ENCODE measurements at places on chromosomes 4 and X.

DNA sequence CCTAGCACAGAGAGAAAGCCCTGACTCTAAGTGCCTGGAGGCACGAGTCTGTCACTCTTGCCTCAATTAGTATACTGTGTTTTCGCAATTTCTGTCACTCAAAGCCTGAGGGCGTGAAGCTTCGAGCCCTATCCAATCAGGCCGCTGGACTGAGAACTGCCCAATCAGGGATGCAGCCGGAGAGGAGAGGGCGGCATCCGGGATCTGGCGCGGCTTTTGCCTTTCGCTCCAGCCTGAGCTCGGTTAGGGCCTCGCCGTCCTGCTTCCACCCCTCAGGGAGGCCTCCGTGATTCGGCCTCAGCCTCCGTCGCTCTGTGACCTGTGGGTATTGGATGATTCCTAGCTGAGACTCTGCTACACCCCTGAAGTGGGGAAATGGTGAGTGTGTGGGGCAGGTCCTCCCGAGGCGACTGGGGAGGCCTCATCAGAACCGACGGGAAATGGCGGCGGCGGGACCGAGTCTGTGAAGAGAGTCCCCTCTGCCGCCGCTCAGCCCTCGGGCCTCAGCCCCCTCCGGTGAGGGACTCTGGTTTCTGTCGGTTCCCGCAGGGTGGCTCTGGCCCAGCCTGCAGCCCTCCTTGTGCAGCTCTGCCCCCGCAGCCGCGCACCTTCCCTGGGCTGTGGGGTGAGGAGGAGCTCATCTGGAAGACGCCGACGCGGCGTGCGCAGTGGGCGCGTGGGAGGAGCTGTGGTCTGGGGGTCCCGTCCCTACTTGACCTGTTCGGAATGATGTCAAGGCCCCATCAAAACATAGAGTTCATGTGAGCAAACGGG is 48.5 kb downstream of the ZNF141 start:
- DNase-seq, result no peak

DNA sequence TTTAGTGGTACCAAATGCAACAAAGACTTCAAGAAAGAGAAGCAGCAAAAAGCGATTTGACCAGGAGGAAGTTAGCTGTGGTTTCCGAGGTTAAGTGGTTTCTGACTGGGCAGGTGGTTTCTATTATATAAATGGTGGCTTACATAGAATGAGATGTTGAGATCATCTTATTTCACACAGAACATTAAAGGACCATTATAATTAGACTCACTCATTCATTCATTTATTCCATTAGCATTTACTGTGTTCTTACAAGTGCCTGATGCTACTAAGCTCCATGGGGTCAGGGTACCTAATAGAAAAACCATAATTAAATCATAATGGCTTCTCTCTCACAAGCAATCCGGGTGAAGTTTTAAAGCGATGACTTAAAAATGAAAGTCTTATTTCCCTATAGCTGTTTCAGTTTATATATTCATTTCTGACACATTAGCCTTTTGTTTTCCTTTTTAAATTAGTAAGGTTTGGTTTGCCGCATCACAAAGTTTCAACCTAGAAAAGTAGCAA is 10.6 kb downstream of the TSPAN6 start:
- DNase-seq, result no peak

DNA sequence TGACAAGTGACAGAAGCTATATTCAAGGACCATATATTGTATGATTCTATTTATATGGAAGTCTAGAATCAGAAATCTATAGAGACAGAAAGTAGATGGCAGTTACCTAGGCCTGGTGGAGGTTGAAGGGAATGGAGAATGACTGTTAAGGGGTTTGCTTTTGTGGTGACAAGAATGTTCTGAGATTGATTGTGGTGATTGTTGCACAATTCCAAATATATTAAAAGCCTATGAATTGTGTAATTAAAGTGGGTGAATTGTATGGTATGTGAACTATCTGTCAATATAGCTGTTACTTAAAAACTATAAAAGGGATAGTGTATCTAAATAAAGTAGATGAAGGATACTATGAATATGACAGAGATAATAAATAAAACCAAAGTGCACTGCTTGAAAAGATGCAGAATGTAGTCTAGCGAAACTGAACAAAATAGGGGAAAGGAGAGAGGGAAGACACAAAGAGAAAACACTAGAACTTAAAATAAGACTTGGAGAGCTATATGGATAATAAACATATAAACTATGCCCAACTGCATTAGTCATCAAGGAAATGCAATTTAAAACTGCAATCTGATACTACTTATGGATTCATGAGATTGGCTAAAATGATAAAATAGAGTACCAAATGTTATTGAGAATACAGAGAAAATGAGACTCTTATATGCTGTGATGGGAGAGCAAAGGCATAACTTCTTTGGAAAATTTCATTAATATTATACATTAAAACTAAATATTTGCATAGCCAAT is 82.1 kb upstream of the BANK1 start:
- DNase-seq, result no peak

GRCh38 chr4:62881210-62881609 is 1528.0 kb downstream of the TECRL start:
- DNase-seq, result no peak

DNA sequence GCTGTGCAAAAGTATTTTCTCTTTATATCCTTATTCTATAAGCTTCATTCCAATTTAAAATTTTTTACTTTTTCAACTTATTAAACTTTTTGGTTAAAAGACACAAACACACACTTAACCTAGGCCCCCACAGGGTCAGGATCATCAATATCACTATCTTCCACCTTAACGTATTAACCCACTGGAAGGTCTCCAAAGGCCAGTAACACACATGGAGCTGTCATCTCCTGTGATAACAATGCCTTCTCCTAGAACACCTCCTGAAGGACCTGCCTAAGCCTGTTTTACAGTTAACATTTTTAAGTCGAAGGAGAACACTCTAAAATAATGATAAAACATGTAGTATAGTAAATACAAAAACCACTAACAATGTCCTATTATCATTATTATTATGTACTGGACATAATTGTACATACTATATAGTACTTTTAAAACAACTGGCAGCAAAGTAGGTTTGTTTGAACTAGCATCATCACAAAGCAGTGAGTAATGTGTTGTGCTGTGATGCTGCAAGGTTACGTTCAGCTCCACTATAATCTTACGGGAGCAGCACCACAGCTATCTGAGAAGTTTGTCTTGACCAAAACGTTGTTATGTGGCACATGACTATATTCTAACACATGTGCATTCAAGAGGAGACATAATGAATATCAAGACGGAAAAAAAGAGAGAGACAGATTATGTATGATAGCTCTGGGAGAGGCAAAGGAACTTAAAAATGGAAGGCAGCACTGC is 33.7 kb downstream of the DHX15 start:
- no peak for DNase-seq

DNA sequence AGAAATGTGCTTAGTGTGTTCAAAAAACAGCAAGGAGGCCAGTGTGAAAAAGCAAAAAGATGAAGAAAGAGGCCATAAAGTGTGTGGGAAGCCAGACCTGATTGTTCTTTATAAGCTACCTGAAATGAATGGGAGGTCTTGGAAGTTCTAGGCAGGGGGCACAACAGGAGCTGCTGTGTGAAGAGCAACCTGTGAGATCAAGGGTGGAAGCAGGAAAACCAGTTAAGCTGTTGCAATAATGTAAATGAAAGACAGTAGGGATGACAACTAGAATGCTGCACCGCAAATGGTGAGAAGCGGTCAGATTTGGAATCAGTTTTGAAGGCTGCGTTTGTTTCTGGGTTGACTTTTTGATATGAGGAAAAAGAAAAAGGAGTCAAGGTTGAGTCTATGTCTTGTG is 123.5 kb downstream of the TMEM144 start:
- no peak for DNase-seq

DNA sequence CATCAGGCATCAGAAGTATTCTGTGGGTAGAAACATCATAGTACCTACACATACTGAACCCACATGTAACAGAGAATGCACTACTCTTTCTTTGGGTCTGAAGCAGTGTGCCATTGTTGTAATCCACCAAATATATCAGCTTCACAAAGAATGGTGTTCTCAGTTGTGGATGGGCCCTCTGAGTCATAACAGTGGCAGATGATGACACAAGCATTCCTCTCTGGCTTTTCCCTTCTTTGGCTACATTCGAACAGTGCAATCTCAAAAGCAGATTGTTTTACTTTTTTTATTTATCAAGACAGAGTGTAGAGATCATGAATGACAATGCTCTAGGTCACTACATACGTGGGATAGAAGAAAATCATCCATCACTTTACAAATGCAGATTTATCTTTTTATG is 247.2 kb upstream of the EPHA5 start:
- no peak for DNase-seq

- no peak for DNase-seq
Observed at GRCh38 chr4:4627111-4627510, 85.3 kb upstream of the STX18 start.

Measured in natural killer cell (primary cell).